ENCODE measurements at places on chromosomes 2 and 18. TPM values are rescaled to one million over a fixed set of nuclear protein-coding genes. Genes with fewer than 3 reads are reported as not detected.

The THSD7B gene
- total RNA-seq, result 0.09 TPM

The LYG1 gene
- 0.43 TPM for total RNA-seq

The UGT1A10 gene
- total RNA-seq, result 0.83 TPM

The PAX8 gene
- 0.14 TPM for total RNA-seq

The HOXD10 gene
- 0.18 TPM for total RNA-seq

The SOCS6 gene
- 49.5 TPM for total RNA-seq

The ZNF142 gene
- 7.7 TPM for total RNA-seq

The RESP18 gene
- total RNA-seq, result not detected

The GNAL gene
- total RNA-seq, result 0.65 TPM

The LHCGR gene
- not detected for total RNA-seq

The BMP10 gene
- total RNA-seq, result not detected

The SPP2 gene
- total RNA-seq, result not detected

The NCOA1 gene
- total RNA-seq, result 11.9 TPM

Data from smooth muscle cell of bladder (primary cell).